Thoracic aorta (tissue), 2 donors: ENCODE measurements at places on chromosomes 11 and 22.

GRCh38 chr22:17284888-17285287 is 65.7 kb upstream of the ADA2 start:
- H3K27ac ChIP-seq = no peak overlapping the region
- DNase-seq = no peak
- H3K27me3 ChIP-seq = no peaks in the 10 kb centered on the region
- H3K4me3 ChIP-seq = no peak overlapping the region
- no peaks in the 10 kb centered on the region for H3K36me3 ChIP-seq

GRCh38 chr22:27795696-27796517 is 5.6 kb downstream of the MN1 start:
- no peaks in the 10 kb centered on the region for H3K27me3 ChIP-seq
- H3K36me3 ChIP-seq = no peaks in the 10 kb centered on the region
- H3K4me3 ChIP-seq = peak overlapping the region; percentile 84
- H3K27ac ChIP-seq = peak overlapping the region; percentile 95

DNA sequence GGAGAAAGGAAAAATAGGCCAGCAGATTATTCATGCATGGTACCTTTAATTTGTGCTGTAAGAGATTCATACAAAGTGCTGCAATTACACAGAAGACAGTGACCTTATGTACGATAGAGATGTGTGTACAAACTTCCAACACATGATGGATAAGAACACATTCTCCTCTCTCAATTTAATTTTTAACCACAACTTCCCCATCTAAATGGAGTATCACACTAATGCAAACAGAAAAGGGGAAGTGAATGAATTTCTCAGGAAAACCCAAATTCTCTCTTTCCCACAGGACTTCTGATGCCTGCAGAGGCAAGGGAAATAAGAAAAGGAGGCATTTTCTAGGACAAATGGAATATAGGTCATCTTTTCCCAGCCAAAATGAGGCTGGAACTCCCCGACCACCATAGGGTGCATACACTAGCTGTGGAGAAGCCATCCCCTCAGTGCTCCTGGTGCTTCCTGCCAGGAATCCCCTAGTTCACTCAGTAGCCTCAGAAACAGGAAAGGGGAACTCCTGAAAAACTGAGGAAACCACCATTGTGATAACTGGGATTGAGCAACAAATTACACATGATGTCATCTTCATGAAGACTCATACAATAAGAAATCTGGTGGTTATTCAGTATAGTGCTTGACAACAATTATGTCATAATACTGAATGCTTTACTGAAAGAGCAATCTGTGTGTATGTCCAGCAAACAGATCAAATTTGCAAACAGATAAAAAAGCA is 22.4 kb downstream of the MMP10 start:
- H3K4me3 ChIP-seq = no peak overlapping the region
- no peak for DNase-seq
- no peaks in the 10 kb centered on the region for H3K4me1 ChIP-seq

DNA sequence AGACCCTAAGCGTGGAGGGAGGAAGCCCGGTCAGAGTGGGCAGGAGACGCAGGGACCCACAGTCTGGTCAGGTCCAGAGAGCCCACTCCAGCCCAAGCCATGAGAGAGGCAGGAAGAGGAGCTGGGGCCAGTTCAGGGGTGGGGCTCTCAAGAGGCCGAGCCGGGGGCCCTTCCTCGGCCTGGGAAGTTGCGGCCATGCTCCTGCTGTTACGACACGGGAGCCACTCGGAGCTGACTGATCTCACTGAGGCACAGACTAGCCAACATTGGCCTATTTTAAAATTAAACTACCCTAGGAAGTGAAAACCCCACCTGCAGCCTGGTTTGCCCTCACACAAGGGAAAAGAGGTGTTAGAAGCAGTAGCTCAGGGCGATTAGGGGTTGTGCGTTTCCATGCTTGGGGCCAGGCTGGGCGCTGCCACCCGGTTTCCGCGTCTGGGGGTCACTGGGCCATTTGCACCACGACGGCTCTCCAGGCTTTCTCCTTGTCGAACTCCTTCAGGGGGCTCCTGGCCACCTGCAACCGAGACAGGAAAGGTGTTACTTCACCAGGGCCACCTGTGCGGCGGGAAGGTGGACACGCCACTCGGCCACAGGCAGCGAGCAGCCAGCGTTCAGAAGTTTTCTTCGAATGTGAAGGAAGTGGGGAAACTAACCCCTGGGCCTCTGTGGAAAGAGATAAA is 3.2 kb upstream of the TTLL8 start:
- no peaks in the 10 kb centered on the region for H3K27me3 ChIP-seq
- no peak for DNase-seq
- no peak overlapping the region for H3K4me3 ChIP-seq
- H3K36me3 ChIP-seq = no peaks in the 10 kb centered on the region
- H3K4me1 ChIP-seq = peaks cover 17% of the 10 kb centered on the region

DNA sequence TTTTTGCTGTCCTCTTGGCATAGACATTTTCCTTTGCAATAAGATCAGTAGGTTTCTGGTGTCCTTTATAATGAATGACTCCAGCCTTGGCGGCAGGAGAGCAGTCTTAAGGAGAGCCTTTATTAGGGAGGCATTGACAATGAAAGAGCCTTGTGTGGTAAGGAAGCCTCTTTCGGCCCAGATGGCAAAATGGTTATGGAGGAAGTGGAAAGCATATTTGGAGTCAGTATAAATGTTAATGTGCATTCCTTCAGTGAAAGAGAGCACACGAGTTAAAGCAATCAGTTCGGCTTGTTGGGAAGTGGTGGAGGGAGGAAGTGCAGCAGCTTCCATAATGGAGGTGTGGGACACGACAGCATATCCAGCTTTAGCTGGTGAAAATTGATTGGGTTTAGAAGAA is 18.1 kb upstream of the ANO1 start:
- H3K27me3 ChIP-seq = no peaks in the 10 kb centered on the region
- peaks cover 6% of the 10 kb centered on the region for H3K4me1 ChIP-seq
- no peak overlapping the region for H3K27ac ChIP-seq
- H3K36me3 ChIP-seq = no peaks in the 10 kb centered on the region
- no peak for DNase-seq

DNA sequence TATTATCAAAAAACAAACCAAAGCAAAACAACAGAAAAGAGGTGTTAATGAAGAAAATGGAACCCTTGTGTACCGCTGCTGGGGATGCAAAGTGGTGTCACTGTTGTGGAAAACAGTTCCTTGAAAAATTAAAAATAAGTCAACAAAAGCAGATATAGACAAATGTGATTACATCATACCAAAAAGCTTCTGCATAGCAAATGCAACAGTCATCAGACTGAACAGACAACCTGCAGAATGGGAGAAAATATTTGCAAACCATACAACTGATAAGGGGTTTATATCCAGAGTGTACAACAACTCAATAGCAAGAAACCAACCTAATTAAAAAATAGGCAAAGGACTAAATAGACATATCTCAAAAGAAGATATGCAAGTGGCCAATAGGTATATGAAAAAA is 22.9 kb upstream of the CARS1 start:
- no peak overlapping the region for H3K4me3 ChIP-seq
- no peaks in the 10 kb centered on the region for H3K4me1 ChIP-seq
- DNase-seq = no peak
- H3K27ac ChIP-seq = no peak overlapping the region
- H3K36me3 ChIP-seq = no peaks in the 10 kb centered on the region
- H3K27me3 ChIP-seq = no peaks in the 10 kb centered on the region

DNA sequence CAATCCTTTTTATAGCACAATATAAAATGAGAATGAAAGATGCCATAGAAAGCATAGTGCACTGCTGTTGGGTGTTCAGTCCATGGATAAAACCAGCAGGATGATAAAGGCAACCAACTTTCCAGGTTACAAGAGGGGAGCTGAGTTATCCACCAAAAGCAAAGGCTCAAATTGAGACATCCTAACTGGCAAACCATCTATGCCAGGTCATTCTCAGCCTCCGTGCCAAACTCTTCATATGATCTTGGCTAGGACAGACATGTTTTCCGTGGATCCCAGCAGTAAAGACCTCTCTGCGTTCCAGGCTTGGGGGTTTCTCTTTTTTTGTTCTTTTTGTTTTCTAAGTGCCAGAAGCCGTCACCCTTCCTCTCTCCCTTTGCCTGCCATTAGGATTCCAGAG is 7.3 kb upstream of the APOA1 start:
- H3K4me3 ChIP-seq = no peak overlapping the region
- H3K4me1 ChIP-seq = no peaks in the 10 kb centered on the region
- DNase-seq = no peak
- H3K27ac ChIP-seq = no peak overlapping the region

DNA sequence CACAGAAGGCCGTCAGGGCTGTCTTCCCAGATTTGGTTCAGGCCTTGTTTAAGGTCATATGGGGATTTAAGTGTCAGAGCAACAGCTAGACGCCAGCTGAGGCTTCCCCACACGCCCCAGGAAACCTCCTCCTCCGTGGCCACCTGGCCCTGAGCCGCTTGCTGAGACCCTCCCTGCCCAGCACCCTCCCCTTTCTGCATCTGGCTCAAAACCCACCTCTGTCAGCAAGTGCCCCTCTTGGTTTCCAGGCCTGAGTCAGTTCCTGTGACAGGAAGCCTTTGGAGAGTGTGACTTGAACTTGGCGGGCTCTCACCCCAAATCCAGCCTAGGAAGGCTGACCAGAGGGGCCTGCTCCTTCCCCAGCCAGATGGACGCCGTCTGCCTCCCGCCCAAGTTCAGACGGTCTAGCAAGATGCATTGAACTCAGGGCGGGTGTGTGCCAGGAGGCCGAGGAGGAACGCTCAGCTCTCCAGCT is 561 bp downstream of the FXYD2 start:
- no peak for DNase-seq
- peaks cover 3% of the 10 kb centered on the region for H3K4me1 ChIP-seq
- peak overlapping the region; percentile 40 for H3K27ac ChIP-seq

GRCh38 chr22:48838376-48838775 is 989.3 kb downstream of the BRD1 start:
- H3K27ac ChIP-seq = no peak overlapping the region
- no peaks in the 10 kb centered on the region for H3K4me1 ChIP-seq
- H3K36me3 ChIP-seq = no peaks in the 10 kb centered on the region
- DNase-seq = no peak

DNA sequence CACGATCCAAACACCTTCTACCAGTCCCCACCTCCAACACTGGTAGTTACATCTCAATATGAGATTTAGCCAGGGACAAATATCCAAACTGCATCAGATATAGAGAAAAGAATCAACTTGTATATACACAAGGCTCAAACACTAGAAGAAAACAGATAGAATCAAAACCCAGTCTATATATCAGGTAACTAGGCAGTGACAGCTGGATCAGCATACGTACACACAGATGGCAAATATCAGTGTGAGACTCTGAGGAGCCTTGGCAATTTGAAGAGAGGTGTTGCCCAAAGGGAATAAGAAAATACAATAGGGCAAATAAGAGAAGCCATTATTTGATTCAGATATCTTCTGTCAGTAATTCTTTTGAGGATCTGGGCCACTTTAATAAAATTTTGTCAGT is 951.3 kb upstream of the CHORDC1 start:
- no peaks in the 10 kb centered on the region for H3K27me3 ChIP-seq
- H3K4me3 ChIP-seq = no peak overlapping the region
- no peaks in the 10 kb centered on the region for H3K4me1 ChIP-seq
- H3K27ac ChIP-seq = no peak overlapping the region
- no peaks in the 10 kb centered on the region for H3K36me3 ChIP-seq

DNA sequence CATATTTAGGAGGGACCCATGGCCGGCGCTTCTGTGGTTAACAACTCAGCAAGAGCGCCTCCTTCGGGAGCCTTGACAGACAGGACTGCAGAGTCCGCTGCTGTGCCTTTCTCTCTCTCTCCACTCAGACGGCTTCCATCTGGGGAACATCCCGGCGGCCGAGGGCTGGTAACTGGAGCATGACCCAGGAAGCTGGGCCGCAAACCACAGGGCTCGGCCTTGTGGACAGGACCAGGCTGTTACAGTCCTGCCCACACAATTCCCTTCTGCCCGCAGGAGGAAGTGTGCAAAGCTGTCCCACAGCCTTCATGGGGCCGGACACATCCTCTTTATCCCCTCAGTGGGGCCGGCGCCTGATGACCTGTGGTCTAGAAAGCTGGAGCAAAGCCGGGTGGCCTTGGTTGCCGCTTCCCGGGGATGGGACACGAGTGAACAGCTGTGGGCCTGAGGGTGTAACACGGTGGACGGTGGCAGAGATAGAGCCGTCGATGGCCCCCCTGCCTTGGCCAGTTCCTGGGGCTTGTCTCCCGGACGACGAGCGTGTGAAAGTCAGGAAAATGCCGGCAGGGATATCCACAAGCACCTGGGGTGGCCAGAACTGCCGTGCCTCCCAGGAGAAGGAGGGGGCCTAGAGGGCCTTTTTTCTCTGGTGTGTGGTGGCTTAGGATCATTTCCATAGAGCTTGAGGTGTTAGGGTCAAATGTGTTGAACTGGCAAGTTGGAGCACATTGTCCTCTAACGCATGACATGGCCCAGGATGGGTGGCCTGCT is 50.1 kb downstream of the FBLN1 start:
- DNase-seq = no peak
- H3K4me1 ChIP-seq = peaks cover 41% of the 10 kb centered on the region
- H3K27ac ChIP-seq = peak overlapping the region; percentile 99

DNA sequence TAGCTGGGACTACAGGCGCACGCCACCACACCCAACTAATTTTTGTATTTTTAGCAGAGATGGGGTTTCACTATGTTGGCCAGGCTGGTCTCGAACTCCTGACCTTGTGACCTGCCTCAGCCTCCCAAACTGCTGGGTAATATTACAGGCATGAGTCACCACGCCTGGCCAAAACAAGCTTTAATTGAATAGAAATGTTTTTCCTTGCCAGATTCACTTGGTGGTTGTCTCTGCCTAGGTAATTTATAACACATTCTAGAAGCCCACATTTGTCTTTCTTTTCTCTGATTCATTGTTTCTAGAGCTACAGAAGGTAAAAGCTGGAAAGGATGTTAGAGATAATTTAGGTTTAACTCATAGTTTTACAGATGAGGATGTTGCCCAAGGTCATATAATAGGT is 41.3 kb downstream of the CECR2 start:
- no peaks in the 10 kb centered on the region for H3K4me1 ChIP-seq
- H3K27me3 ChIP-seq = no peaks in the 10 kb centered on the region
- no peak overlapping the region for H3K4me3 ChIP-seq
- no peak for DNase-seq
- no peaks in the 10 kb centered on the region for H3K36me3 ChIP-seq
- no peak overlapping the region for H3K27ac ChIP-seq

DNA sequence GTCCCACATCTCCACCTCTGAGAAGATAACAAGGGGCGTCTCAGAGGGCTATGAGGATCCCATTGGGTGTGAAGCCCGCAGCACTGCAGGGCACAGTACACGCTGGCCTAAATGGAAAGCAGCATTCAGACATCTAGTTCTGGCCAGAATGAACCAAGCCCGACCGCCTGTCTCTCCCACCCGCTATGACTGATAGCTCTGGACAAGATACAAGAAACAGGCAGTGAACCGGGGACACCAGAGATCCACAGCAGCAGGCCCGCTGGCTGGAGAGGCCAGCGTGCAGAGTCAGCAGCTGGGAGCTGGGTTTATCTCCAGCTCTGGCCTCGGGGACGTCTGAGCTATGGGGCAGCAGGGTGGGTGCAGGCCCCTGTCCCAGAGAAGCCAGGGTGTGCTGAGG is 9.6 kb downstream of the CERK start:
- DNase-seq = no peak
- no peaks in the 10 kb centered on the region for H3K27me3 ChIP-seq
- peaks cover 4% of the 10 kb centered on the region for H3K36me3 ChIP-seq
- no peak overlapping the region for H3K4me3 ChIP-seq
- H3K27ac ChIP-seq = no peak overlapping the region
- no peaks in the 10 kb centered on the region for H3K4me1 ChIP-seq
